ENCODE measurements at places on chromosomes 12 and 14. TPM values are rescaled to one million over a fixed set of nuclear protein-coding genes. Genes with fewer than 3 reads are reported as not detected.

TGFB3 gene
- polyA plus RNA-seq = 18.3 TPM

KIF21A gene
- 46.3 TPM for polyA plus RNA-seq

KRT82 gene
- polyA plus RNA-seq = not detected

IFI27L1 gene
- polyA plus RNA-seq = 33.8 TPM

BHLHE41 gene
- 2.2 TPM for polyA plus RNA-seq

PRB2 gene
- polyA plus RNA-seq = 1.5 TPM

CLEC9A gene
- polyA plus RNA-seq = 0.76 TPM

WSCD2 gene
- polyA plus RNA-seq = 9.1 TPM

DNA sequence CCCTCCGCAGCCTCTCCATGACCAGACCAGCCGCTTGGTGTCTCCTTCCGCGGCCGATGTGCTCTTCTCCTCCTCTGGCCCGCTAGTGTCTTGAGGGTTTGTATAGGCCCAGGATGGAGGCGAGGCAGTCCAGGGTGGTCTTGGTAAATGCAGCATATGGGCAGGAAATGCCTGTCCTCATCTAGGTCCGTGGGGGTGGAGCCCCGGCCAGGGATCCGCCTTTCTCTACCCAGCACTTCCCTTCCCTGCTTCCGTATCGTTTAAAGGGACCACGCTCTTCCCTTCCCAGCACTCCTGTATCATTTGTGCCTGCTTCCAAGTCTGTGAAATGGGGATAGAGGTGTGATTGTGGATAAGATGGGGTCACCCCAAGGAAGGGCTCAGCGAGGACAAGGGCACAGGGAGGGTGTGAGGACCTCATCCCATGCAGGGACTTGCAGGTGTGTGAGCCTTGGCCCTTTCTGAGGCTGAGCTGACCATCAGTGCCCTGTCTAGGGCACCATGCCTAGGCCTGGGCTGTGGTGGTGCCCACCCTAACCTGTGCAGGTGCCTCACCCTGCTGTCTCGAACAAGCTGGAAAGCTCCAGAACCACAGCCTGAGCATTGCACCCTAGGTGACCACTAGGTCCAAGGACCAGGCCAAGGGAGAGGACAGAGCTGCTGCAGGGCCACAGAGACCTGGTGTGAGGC is 326.8 kb upstream of the RTL1 start:
- no peak for DNase-seq

- DNase-seq = no peak
Observed at GRCh38 chr12:93205361-93205760, 172.4 kb upstream of the NUDT4 start.

DNA sequence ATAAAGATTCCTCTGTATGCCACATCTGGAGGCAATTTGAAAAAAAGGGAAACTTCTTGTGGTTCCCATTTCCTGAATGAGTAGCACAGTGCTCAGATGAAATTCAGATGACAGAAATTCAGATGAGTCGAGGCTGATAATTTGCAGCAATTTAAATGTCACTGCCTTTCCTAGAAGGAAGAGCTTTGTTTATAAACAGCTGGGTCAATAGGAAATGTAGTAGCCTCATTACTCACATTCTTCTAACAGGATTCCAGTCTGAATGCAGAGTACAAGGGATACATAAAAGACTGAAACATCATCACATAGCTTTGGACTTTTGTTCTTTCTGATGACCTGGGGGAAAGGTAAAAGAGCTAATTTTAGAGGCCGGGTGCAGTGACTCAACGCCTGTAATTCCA is 11.3 kb upstream of the DACT1 start:
- DNase-seq = no peak

DNA sequence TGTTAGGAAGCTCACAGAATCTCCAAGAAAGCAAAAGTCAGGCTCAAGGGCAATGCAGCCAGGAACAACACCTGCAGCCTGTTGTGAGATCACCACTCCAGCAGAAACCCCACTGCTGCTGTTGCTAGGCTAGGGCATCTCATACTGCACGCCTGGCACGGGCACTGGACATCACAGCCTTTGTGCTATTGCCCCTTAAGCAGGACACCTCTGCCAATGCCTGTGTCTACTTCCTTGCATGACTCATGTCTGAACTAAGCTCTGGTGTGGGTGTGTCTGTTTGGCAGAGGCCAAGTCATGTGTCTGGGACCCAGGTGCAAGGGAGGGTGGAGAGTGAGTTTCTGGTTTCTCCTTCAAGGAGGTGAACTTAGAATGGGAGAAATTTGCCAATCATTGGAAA is 10.0 kb upstream of the DDX47 start:
- no peak for DNase-seq

- DNase-seq = no peak
Observed at GRCh38 chr14:68718023-68718990, 74.6 kb downstream of the ZFP36L1 start.

DNA sequence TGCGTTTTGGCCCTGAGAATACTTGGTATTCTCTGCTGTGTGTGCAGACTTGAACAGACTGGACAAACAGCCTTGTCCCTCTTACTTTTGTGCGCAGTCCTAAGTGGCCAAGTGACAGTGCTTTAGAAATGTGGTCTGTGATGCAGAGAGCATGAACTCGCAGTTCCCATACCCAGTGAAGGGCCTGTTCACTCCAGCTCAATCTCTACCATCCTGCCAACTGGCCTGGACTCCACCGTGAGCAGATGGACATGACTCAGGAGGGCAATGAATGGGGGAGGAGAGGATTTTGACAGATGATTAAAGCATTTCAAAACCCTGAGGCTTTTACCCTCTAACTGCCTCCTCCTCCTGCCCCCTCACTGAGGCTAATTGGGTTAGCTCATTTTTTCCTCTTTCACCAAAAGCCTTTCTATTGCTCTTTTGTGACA is 62.5 kb upstream of the PYGL start:
- no peak for DNase-seq

GRCh38 chr12:51678086-51678724 is 87.2 kb downstream of the SCN8A start:
- peak; percentile 30 for DNase-seq

DNA sequence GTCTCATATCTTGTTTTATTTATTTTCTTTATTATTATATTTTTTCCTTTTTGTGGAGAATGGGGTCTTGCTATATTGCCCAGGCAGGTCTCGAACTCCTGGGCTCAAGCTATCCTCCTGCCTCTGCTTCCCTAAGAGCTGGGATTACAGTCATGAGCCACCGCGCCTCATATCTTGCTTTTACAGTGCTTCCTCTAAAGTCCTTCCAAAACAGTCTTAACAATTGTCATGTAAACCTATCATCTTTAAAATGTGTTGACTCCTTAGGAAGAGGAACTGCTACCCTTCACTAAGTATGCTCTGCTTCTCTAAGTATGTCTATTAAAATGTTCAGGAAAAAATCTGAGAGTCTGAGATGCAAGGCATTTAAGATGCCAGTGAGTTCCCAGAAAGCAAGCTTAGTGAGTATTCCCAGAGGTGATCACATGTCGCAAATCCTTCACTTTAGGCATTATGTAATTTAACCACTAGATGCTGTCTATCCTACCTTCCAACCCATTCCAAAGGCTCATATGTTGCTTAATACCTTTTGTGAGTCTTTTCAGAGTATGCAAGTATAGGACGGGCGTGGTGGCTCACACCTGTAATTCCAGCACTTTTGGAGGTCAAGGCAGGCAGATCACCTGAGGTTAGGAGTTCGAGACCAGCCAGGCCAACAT is 19.7 kb upstream of the FOXJ2 start:
- no peak for DNase-seq

- DNase-seq = no peak
Observed at GRCh38 chr14:103730490-103731035, 15.0 kb downstream of the ZFYVE21 start.

- DNase-seq = no peak
Observed at GRCh38 chr12:4270016-4270830, 3.3 kb upstream of the CCND2 start.
